ENCODE measurements at places on chromosomes 3 and 15. TPM values are rescaled to one million over a fixed set of nuclear protein-coding genes. Genes with fewer than 3 reads are reported as not detected.

The FRMD5 gene
- not detected for total RNA-seq

The LYZL4 gene
- not detected for total RNA-seq

The PLSCR2 gene
- total RNA-seq: not detected

The GPR149 gene
- total RNA-seq: not detected

The PLA2G4D gene
- not detected for total RNA-seq

The LRRIQ4 gene
- total RNA-seq: not detected

The ACOX2 gene
- not detected for total RNA-seq

The RETNLB gene
- not detected for total RNA-seq

The DLEC1 gene
- 3.8 TPM for total RNA-seq

The IL20RB gene
- 1.6 TPM for total RNA-seq

The SLC22A14 gene
- total RNA-seq: not detected

The FANCD2OS gene
- total RNA-seq: not detected

The SV2B gene
- not detected for total RNA-seq

The NXPE3 gene
- 22.4 TPM for total RNA-seq

The ACKR2 gene
- 2.3 TPM for total RNA-seq

The SLC27A2 gene
- 30.3 TPM for total RNA-seq

The PLA2G4E gene
- total RNA-seq: not detected

The GOLGA8J gene
- total RNA-seq: not detected

The TPRA1 gene
- total RNA-seq: 22.6 TPM

The ISLR gene
- total RNA-seq: not detected

The NRG4 gene
- not detected for total RNA-seq

The KY gene
- not detected for total RNA-seq
